ENCODE measurements at places on chromosomes 1 and 21.

GRCh38 chr21:15130326-15130725 is 65.5 kb upstream of the NRIP1 start:
- DNase-seq = no peak

DNA sequence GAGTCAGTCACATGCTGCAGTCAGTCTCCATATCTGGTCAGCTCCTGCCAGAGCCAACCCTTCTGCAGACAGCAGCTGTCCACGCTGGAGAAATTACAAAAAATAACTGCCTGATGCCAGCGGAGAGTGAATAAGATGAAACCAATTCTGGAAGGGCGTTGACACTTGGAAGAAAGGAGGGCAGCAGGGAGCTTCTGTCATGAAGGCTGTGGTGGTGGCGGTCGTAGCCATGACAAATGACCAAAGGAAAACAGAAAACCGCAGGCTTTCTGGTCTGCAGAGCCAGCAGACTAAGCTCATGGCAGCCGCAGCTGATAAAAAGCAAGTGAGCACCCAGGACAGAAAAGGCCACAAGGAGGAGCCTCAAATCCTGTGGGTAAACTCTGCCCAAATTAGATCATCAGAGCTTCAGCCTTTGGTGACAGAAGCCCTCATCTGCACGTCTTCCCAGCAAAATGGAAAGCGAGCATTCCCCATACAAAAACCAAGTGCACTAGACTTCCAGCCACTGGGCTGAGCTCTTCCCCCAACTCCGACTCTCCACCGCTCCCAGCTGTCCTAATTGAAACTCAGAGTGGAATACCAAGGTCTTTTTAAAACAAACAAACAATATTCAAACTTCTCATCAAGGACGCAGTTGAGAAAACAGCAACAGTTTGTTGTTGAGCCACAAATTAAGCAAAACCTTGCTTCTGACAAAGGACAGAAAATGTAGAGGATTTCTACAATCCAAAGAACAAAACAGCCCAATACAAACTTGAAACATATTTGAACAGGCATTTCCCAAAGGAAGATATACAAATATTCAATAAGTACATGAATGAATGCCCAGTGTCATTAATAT is 28.7 kb downstream of the RSPH1 start:
- DNase-seq = no peak

DNA sequence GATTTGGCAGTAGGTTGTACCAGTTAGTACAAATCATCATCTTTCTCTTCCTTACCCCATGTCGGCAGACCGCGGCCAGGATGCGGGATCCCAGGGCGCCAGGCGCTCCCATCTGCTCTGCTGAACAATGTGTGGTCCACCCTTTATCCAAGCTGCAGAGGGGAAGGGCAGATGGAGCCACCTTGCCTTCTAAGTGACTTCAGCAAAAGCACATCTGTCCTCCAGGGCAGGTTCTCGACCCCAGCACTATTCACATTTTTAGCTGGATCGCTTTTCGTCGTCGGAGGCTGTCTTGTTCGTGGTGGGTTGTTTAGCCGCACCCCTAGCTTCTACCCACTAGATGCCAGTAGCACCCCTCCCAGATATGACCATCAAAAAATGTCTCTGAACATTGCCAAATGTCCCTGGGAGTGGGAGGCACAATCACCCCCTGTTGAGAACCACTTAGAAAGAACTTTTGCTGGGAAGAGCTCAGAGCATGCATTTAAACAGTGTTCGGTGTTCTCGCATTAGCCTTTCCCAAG is 58.1 kb upstream of the SIM2 start:
- no peak for DNase-seq

DNA sequence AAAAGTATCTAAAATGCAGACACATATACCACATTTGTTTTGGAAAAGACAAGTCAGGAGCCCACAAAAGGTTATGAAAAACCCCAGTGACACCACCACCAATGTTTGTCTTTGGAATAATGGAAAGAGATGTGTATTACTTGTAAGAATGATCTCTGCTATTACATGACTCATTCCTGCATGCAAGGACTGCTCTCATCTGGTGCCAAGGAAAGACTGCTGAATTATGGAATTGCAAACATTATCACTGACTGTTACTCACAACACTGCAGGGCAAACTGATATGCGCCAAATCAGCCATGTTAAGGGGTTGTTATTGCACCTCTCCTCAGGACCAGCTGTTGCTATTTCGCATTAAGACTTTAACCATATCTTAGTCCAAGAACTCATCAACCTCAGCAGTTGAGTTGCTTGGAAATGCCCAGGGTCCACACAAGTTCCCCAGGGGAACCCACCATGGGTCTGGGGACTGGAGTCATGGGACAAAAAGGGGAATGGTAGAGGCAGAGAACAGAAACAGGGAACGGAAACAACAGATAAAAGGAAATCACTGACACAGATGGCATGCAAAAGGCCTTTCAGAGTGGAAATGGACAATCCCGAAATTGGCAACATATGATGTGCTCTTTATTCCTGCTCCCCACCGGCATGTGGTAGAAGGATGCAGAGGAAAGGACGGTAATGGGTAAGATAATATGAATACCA is 34.4 kb downstream of the CAPZB start:
- no peak for DNase-seq

DNA sequence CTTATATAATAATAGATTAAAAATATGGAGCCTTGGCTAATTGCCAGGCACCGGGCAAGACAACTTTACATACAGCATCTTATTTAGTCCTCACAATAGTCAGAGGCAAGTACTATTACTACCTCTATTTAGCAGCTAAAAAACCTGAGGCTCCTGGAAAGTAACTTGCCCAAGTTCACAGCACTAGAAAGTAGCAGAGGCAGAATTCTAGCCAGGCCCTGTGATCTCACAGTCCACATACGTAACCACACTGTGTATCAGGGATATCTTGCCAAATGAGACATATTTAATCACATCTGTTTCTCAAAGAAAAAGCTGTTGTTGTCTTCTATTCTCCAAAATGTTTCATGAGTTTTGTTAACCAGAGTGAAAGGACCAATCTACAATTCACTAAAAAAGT is 378.5 kb downstream of the PLPP3 start:
- DNase-seq = no peak

- no peak for DNase-seq
Observed at GRCh38 chr21:17775431-17776126, 43.6 kb downstream of the C21orf91 start.

DNA sequence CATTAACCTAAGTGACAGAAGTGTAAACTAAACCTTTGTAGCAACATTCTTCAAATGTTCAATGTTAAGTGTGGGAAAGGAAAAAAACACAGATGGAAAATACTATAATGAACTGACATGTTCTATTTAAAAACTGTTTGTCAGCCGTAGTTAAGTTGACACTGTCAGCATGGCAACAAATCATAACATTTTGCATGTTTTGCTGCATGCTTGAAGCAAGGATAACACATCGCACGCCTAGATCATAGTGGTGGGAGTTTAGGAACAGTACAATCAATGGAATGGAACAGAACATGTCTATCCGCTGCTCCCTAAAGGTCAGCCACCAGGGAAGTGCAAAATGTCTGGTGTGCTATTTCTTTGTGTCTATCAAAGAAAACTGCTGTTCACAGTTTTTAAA is 62.5 kb upstream of the ESRRG start:
- no peak for DNase-seq

GRCh38 chr1:221611656-221612046 is 130.2 kb downstream of the DUSP10 start:
- no peak for DNase-seq

GRCh38 chr1:174005032-174005431 is 17.1 kb downstream of the RC3H1 start:
- DNase-seq = no peak

DNA sequence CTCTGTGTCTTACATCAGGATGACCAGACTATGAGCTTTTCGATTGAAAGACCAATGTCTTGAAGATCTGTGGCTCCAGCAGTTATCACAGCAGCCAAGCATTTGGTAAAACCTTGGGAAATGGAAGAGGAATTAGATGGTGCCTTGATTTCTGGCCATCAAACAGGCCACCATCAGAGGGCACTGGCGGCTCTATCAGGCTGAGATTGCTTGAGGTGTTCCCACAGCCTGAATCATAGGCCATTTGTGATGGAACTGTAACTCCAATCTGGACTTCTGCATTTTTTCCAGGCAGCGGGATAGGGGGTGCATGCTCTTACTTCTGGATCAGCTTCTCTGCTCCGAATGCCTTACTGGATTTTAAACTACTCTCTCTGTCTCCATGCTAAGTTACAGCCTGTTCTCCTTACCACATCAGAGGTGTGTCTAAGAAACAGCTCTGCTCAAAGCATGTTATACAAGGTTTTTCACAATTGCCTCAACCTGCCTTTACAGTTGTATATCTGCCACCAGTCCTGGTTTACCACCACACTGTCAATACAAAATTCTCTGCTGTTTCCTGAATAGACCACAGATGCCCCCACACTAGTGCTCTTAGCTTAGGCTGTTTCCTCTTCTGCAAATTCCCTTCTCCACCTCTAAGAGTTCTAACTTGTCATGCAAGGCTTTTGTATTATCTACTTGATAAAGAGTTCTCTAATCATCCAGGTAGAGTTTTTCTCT is 180.9 kb downstream of the PTGER3 start:
- no peak for DNase-seq

GRCh38 chr1:223245983-223246382 is 102.9 kb upstream of the TLR5 start:
- DNase-seq = no peak

GRCh38 chr1:219354962-219355361 is 181.3 kb downstream of the LYPLAL1 start:
- no peak for DNase-seq

DNA sequence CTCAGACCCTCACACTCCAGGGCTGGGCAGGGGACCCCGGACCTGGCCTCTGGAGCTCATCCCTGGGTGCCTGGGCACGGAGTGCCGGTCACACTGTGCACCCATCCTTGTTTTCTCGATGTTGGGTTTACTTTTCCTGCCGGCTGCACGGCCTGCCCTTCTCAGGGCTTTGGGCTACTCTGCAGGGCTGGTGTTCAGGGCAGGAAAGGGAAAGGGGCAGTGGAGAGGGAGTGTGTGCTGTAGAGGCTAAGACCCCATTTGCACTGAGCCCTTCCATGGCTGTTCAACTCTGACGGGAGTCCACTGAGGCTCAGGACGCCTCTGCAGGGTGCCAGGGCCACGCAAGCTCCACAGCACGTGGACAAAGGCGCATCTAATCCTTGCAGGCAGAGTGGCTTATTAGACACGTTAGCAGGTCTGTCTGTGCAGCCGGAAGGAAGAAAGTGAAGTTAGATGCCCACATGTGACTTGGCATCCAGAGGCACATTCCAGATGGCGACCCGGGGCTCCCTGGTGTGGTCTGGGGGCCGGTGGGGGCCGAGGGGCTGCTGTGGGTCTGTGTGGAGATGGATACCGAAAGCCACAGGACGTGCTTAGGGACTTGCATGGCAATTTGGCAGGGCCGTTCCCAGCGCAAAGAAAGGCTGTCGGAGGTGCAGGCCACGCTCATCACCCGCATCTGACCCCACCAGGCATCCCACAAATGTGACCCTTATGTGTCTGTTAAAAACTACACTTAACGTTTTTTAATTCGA is 33.6 kb downstream of the COL18A1 start:
- DNase-seq = no peak

GRCh38 chr1:2314273-2314802 is 77.0 kb downstream of the MORN1 start:
- DNase-seq = no peak

- no peak for DNase-seq
Observed at GRCh38 chr1:110477967-110478640, 27.2 kb downstream of the PROK1 start.

- DNase-seq = no peak
Observed at GRCh38 chr1:162631546-162632191, 595 bp upstream of the DDR2 start.

DNA sequence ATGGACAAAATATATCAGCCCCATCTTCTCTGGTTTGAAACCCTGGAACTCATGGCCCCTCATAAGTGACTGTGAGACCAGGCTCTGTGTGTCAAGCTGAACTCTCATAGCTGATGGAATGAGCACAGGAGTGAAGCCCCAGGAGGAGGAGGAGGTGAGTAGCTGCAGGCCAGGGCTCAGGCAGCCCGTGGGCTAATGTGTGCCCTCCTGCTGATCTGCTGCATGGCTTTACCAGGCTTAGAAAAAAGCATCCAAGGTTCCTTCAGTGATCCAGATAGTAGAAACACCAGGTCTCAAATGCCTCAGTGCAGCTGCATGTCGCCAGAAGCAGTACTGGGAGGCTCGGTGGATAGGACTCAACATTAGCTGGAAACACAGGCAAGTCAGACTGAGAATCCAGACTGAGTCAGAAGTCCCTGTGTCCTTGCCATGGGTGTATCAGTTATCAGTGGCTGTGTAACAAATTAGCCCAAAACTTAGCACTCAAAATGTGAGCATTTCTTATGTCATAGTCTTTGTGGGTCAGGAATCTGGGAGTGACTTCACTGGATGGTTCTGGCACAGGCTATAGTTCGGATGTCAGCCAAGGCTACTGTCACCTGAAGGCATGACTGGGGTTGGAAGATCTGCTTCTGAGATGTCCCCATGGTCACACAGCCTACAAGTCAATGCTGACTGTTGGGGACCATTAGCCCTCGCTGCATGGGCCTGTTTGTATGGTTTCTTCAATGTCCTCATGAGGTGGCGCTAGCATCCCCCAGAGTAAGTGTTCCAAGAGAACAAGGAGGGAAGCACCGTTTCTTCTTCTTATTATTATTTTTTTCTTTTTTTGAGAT is 255.4 kb upstream of the IRF2BP2 start:
- no peak for DNase-seq

GRCh38 chr1:101293461-101294051 is 56.7 kb downstream of the S1PR1 start:
- no peak for DNase-seq

DNA sequence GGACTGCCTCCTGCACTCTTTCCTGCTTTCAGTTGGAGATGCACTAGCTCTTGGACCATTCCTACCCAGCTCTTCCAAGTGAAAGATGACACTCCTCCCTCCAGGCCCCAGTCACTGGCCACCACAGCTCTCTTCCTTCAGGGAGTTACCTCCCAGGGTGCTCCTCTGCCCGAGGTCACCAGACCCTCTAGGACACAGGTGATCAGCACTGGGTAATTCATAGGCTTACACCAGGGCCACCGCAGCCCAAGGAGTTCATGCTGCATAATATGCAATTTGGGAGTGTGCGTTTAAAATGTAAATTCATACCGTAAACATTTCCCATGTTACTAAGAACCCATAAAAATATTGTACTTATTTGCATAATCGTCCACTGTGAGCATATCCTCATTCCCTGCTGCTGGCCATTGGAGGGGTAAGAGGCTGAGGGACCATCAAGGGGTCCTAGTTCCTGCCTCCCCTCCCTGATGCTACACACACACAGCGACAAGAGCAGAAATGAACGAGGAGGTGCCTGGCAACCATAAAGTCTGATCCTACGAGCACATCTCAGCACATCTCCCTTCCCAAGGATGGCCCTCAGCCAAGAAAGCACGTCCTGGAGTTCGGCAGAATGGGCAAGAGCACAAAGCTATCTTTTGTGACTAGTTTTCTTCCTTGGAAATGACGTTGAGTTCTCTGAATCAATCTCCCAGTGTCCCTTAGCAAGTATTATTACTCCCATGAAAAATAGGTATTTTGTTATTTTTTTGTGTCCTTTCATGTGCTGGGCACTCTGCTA is 222.9 kb upstream of the RAB4A start:
- no peak for DNase-seq

- no peak for DNase-seq
Observed at GRCh38 chr21:26835714-26836265, 9.4 kb downstream of the ADAMTS1 start.
